ENCODE measurements at places on chromosomes 12 and 14.

DNA sequence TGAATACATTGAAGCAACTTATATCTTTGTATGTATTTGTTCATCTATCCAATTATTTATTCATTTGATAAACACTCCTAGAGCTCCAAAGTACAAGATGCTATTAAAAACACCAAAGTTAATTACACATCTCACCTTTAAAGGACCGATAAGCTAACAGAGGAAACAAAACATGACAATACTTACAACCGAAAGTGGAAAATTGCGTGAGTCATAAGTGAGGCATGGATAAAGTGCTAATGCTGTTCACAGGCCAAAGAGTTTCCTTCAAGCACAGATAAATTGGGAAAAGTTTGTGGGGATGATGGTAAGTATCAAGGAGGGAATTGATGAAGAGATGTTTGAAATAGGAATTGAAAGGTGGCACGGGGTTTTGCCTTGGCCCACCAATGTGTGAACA lies 172.8 kb upstream of the KITLG start:
- no peak for DNase-seq

DNA sequence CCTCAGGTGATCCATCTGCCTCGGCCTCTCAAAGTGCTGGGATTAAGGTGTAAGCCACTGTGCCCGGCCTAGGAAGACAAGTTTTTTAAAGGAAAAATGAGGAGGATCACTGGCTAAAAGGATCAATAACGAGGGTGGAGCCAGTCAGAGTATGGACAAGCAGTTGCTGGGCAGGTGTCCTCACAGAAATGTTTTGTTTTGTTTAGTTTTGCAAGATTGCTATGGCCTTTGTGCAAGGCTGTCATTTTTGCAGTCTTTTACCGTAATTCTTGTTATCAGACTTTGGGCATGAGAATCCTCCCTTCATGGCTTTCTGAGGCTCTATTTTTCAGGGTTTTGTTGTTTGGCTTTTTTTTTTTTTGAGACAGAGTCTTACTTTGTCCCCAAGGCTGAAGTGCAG lies 11.9 kb upstream of the METAP2 start:
- no peak for DNase-seq

- DNase-seq: no peak
These were observed 65.2 kb upstream of the ACTN1 start for GRCh38 chr14:69044296-69044695.

- DNase-seq: peak; percentile 84
These were observed 68.2 kb upstream of the E2F7 start for GRCh38 chr12:77133566-77133965.

- DNase-seq: no peak
These were observed 18.8 kb upstream of the STRAP start for GRCh38 chr12:15863372-15863771.

- no peak for DNase-seq
These were observed 10.0 kb downstream of the SPRING1 start for GRCh38 chr12:116727891-116728290.

Measured in kidney (tissue), 22 donors.